Fibroblast of upper back skin (primary cell): ENCODE measurements at places on chromosomes 16 and 17.

GRCh38 chr17:40448639-40449261 is 5.5 kb downstream of the IGFBP4 start:
- no peak for DNase-seq

GRCh38 chr16:720447-720989 is 428 bp upstream of the ANTKMT start:
- peak; percentile 72 for DNase-seq

- DNase-seq = no peak
These were observed 358.3 kb downstream of the SOX9 start for GRCh38 chr17:72479113-72479512.

- peak; percentile 43 for DNase-seq
These were observed 115.9 kb downstream of the ANKRD11 start for GRCh38 chr16:89374393-89374960.

DNA sequence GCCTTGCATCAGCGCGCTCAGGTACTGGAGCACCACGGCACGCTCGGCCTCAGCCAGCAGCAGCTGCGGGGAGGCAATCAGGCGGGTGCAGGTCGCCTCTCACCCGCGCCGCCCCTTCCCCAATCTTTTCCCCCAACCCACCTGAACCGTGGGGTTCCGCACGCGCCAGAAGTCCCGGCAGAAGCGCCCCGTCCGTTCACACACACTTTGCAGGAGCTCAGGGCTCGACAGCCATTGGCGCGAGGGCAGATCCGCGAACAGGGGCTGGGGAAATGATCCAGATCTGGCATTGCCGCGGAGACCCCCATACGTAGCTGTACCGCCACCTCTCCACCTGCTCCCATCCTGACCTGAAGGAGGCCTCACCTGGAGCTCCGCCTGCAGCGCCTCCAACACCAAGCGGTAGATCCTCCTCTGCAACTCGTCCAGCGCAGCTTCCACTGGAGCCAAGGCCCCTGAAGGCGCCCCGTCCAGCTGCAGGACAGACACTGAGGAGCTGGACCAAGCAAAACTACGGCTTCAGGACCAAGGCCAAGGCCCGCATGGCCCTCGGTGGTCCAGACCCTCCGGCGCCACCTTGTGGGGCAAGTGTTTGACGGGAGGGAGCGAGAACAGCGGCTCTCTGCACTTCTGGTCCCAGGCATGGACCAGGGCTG is 1.4 kb upstream of the MATCAP1 start:
- DNase-seq = peak; percentile 85

DNA sequence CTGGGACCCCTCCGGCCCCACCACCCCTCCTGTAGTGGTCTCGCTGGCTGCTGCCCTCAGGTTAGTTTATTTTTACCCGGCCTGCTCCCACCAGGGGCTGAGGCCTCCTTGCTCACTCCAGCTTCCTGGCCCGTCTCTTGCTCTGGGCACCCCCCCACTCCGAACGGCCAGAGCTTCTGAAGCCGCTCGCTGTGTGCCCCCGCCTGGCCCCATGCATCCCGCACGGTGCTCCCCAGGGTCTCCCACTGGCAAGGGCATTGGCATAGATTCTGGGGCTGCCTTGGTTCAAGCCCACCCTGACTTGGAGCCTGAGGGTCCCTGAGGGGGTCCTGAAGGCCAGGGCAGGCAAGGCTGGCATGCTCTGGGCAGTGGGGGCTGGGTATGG is 186.4 kb downstream of the SEC14L1 start:
- no peak for DNase-seq

DNA sequence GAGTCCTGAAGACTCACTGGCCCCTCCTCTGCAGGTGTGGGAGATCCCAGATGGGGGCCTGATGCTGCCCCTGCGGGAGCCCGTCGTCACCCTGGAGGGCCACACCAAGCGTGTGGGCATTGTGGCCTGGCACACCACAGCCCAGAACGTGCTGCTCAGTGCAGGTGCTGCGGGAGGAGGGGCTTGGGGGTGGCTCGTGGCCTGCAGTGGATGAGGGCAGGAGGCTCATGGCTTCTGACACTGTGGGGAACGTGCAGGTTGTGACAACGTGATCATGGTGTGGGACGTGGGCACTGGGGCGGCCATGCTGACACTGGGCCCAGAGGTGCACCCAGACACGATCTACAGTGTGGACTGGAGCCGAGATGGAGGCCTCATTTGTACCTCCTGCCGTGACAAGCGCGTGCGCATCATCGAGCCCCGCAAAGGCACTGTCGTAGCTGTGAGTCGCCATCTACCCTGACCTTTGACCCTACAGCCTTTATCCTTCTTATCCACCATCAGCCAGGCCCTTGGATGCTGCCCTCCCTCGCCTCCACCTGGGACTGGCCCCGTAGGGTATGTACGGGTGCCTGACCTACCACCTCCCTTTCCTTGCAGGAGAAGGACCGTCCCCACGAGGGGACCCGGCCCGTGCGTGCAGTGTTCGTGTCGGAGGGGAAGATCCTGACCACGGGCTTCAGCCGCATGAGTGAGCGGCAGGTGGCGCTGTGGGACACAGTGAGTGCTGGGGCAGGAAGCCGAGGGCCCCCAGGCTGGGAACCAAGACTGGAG is 3.6 kb downstream of the CORO1A start:
- DNase-seq = peak; percentile 26

DNA sequence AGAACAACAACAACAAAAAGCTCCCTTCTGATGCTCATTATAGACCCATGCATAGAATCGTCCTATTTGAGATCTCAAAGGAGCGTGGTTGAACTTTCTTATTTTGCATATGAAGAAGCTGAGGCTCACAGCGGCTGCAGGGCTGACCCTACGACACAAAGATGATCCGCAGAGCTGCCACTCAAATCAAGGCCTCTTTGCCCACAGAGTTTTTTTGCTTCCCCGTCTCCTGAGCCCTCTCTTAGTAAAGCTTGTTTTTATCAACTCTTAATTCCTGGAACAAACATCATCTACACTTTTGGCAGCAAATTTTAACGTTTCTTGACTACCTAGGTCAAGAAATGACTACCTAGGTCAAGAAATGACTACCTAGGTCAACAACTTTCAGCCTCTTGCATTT is 73.7 kb downstream of the C16orf95 start:
- DNase-seq = no peak

GRCh38 chr17:73856556-73856955 is 212.3 kb upstream of the SDK2 start:
- DNase-seq = no peak

- no peak for DNase-seq
These were observed 23.1 kb upstream of the BAHCC1 start for GRCh38 chr17:81371910-81372760.

- DNase-seq = no peak
These were observed 36.7 kb downstream of the CMIP start for GRCh38 chr16:81481207-81481821.

DNA sequence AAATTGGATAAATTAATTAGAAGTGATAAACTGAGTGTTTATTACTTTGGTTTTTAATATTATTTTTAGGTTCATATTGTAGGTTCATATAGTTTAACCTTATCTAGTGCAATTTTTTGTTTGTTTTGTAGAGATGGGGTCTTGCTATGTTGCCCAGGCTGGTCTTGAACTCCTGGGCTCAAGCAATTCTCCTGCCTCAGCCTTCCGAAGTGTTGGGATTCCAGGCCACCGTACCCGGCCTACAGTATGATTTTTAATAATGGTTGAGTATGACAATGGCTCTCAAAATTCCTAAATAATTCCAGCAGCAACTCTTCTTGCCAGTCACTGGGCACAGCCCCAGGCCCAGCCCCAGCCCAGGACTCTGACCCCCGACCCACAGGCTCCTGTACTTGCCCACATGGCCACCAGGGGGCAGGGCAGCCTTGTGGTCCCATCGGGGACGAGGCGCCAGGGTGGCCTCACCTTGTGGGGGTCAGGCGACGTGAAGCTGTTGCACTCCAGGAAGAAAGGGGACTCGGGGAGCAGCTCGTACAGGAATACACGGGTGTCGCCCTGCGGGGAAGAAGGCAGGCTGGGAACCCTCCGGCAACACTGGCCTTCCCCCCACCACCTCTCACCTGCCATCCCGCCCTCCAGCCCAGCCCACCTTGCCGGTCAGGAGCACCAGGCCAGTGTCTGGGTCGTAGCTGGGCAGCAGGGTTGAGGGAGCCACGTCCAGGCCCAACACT is 7.9 kb upstream of the PAM16 start:
- DNase-seq = no peak

GRCh38 chr17:540631-541030 is 174.0 kb downstream of the VPS53 start:
- DNase-seq = no peak

DNA sequence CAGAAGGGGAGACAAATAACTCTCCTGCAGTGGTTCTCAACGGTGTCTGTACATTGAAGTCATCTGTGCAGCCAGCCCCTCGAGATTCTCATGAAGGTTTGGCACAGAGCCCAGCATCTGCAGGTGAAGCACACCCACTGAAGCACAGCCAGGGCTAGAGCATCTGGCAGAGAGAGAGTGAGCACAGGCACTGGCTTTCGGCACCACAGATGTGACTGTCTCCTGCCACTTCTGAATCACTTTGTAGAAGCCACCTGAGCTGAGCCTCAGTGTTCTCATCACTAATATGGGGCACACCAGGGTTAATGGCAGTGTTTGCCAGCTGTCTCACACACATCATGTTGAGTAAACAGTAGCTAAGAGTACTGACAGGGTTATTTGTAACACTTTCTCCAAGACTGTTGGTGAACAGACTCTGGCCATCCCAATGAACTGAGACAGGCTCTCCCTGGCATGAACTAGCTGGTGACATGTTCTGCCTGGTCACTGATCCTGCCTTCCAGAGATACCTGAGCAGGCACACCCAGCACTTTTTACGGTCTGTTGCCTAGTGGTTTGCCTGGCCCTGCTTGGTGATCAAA is 10.9 kb downstream of the HSPB9 start:
- DNase-seq = peak; percentile 14

DNA sequence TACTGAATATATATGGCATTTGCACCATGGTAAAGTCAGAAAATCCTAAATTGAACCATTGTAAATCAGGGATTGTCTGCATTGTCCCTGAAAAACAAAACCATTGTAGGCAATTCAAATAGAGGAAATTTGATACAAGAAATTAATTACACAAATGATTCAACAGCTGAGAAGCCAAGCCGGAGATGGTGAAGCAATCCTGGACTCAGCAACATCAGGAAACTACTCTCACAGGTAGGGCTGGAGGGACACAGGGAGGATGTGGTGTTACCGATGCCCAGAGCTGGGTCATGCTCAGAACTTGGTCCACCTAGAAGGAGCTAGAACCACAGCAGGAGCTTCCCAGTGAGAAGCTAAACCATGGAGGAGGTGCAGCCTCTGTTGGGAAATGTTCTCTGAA is 18.5 kb upstream of the SCNN1B start:
- DNase-seq = no peak

DNA sequence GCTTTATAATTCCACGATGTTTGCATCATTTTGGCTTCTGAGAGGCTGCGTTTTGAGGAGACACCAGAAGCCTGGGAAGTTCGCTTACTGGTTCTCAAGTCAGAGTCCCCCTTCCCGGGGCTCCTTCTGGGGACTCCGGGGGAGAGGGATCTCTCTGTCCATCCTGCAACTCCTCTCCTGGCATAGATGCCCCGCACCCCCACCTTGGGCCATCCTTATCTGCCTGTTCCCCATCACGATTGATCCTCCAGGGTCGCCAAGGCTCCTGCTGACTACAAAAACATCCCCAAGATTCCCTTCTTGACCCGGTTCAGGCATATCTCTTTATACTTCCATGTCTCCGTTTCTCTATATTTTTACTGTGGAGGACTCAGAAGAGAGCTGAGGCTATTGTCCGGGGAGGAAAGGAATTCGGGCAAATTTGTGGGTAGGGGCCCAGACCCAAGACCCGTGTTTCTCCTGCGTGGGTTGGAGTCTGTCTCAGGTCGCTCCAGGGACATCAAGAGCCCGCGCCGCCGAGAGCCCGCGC is 18.4 kb upstream of the HOXB13 start:
- DNase-seq = no peak

GRCh38 chr16:4801962-4802658 is at the start of gene ROGDI:
Gene ROGDI (minus strand): TSS chr16:4802633. CDS start chr16:4802571, 62 bp downstream.
- peak; percentile 11 for DNase-seq

- DNase-seq = peak; percentile 75
These were observed at the start of gene ACSM3 for GRCh38 chr16:20763461-20764232. Gene ACSM3 (plus strand): TSS chr16:20764014. CDS start chr16:20770035, 6,021 bp downstream.

DNA sequence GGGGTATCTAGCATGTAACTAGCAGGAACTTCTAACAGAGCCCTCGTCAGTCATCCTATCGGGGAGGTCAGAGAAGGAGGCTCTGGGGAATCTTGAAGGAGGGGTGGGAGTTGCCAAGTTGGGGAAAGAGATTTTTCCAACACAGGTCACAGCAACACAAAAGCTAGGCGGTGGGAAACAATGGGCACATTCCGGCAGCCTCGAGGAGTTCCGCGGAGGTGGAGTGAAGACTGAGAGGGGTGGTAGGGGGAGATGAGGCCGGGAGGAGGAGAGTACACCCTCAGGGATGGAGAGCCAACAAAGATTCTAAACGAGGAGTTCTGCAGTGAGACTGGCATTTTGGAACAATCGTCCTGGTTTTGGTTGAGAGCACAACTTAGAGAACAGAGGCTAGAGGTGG is 13.5 kb upstream of the CALB2 start:
- DNase-seq = no peak

- no peak for DNase-seq
These were observed 137.3 kb upstream of the CCL2 start for GRCh38 chr17:34117811-34118210.

- no peak for DNase-seq
These were observed 43.9 kb upstream of the SLC5A11 start for GRCh38 chr16:24801761-24802302.

- no peak for DNase-seq
These were observed 443.9 kb upstream of the CCL2 start for GRCh38 chr17:33811004-33811760.

GRCh38 chr17:61757168-61757567 is 106.2 kb downstream of the BRIP1 start:
- DNase-seq = no peak

DNA sequence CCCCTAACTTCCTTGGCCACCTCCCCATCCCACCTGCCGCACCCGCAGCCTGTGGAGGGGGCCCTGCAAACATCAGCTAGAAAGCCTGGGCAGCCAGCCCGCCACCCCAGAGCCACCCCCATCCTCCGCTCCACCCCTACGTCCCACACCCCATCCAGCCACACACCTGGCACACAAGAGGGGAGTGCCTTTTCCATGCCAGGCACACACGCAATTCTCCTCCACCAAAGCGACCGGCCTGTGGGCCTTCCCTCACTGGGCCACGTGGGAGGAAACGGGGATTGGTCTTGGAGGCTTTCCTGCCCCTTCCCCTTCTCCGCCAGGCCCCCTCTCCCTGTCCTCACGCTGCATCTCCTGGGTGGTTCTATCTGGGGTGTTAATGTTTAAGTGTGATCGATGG is 48.7 kb upstream of the TNRC6C start:
- DNase-seq = no peak

DNA sequence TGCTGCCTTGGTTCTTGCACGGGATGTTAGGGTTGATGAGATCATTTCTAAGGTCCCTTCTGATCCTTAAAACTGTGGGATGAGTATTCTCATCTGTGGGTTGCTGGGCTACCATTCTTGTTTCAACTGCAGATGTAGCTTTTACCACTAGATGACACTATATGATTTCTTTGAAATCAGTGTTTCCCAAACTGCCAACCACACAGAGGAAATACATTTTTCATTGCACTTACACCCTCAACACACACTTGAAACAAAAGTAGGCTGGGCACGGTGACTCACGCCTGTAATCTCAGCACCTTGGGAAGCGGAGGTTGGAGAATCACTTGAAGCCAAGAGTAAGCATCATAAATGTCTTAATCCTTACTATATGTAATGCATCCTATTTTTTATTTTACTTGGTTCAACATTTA is 15.3 kb downstream of the LCMT1 start:
- DNase-seq = peak; percentile 82
